HT-29 (cell line): ENCODE measurements at places on chromosomes 4 and X. TPM values are rescaled to one million over a fixed set of nuclear protein-coding genes. Genes with fewer than 3 reads are reported as not detected.

DNA sequence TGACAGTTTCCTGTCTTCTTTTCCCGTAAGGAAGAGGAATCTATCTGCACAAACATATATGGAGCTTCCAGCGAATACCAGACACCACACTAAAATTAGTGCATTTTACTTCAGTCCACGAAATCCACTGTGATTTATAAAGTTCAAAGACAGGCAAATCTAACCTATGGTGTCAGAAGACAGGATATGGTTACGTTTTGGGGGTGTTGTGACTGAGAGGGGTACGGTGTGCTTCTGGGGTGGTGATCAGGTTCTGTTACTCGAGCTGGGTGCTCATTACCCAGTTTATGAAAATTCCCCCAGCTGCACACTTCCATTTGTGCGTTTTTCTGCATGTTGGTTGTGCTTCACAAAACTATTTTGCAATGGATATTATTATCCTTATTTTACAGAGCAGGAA, 10.3 kb downstream of the VGLL1 start:
- no peak for DNase-seq

- no peak for DNase-seq
These were observed 4.3 kb upstream of the DDX60L start for GRCh38 chr4:168484626-168485025.

GRCh38 chr4:6024313-6024960, 6.2 kb upstream of the C4orf50 start:
- no peak for DNase-seq

Gene RNF175
- not detected in 2 replicates for total RNA-seq

Gene HSFX3
- not detected in 2 replicates for total RNA-seq

Gene GSX2
- not detected in 2 replicates for total RNA-seq

Gene GK2
- not detected in 2 replicates for total RNA-seq

Gene ZNF732
- total RNA-seq = not detected in 2 replicates
